WTC11 (cell line): ENCODE measurements at places on chromosomes 11 and 22. TPM values are rescaled to one million over a fixed set of nuclear protein-coding genes. Genes with fewer than 3 reads are reported as not detected.

DNA sequence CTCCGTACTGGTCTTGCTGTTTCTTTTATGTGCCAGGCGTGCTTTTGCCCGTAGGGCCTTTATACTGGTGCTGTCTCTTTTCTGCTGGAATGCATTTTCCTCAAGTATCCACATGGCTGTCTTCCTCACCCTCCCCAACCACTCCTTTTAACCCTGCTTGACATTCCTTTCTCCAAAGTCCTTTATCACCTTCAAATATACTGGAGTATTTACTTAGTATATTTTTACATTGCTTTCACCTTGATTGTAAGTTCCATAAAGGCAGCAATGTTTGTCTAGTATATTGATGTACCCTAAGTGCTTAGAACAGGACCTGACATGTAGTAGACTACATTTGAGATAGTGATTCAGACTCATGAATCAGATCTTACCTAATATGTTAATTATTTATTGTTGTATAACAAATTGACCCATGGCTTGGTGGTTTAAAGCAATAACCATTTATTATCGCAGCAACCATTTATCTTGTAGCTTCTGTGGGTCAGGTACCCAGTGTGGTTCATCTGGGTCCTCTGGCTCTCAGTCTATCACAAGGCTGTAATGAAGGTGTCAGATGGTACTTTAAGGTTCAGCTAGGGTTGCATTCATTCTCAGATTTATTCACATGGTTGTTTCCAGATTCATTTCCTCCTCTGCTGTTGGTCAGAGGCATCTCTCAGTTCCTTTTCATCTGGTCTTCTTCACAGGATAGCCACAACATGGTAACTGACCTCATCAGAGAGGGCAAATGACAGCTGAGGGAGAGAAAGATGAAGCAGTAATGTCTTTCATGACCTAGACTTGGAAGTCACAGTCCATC lies 34.2 kb downstream of the DDX10 start:
- no peak for DNase-seq
- no peak overlapping the region for H3K27ac ChIP-seq
- no peaks in the 10 kb centered on the region for H3K4me1 ChIP-seq
- no peak overlapping the region for H3K4me3 ChIP-seq
- H3K27me3 ChIP-seq = no peaks in the 10 kb centered on the region

DNA sequence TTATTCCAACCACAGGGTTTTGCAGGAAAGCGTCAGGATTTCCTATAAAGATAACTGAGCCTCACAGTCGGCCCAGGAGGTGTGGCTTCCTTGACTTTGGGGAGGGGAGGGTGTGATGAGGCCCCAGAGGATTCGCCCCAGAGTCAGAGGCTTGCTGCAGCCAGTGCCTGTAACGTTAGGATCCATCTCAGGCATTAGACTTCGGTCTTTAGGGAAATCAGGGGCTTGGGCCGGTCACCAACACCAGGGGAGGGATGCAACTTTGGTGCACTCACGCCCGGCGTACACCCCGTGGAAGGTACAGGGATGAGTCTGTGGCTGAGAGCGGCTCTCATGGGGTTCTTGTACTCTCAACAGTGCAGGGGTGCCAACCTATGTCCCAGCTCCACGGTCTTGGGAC lies 5.7 kb upstream of the ANO1 start:
- no peak for DNase-seq
- no peak overlapping the region for H3K4me3 ChIP-seq
- H3K27ac ChIP-seq = no peak overlapping the region
- H3K4me1 ChIP-seq = peaks cover 54% of the 10 kb centered on the region
- H3K27me3 ChIP-seq = peaks cover 44% of the 10 kb centered on the region

- H3K27ac ChIP-seq = no peak overlapping the region
- no peaks in the 10 kb centered on the region for H3K36me3 ChIP-seq
- H3K27me3 ChIP-seq = peaks cover 3% of the 10 kb centered on the region
- no peak for DNase-seq
- H3K4me1 ChIP-seq = peaks cover 19% of the 10 kb centered on the region
Observed at GRCh38 chr11:44628730-44629700, 63.6 kb downstream of the CD82 start.

The ZNF280B gene
- total RNA-seq = 5.9 to 7.7 TPM (median 7.0 TPM) in 3 replicates

The PHLDA2 gene
- 9.4 to 11.0 TPM (median 9.6 TPM) in 3 replicates for total RNA-seq
